Foreskin fibroblast (primary cell): ENCODE measurements at places on chromosomes 12 and 14.

DNA sequence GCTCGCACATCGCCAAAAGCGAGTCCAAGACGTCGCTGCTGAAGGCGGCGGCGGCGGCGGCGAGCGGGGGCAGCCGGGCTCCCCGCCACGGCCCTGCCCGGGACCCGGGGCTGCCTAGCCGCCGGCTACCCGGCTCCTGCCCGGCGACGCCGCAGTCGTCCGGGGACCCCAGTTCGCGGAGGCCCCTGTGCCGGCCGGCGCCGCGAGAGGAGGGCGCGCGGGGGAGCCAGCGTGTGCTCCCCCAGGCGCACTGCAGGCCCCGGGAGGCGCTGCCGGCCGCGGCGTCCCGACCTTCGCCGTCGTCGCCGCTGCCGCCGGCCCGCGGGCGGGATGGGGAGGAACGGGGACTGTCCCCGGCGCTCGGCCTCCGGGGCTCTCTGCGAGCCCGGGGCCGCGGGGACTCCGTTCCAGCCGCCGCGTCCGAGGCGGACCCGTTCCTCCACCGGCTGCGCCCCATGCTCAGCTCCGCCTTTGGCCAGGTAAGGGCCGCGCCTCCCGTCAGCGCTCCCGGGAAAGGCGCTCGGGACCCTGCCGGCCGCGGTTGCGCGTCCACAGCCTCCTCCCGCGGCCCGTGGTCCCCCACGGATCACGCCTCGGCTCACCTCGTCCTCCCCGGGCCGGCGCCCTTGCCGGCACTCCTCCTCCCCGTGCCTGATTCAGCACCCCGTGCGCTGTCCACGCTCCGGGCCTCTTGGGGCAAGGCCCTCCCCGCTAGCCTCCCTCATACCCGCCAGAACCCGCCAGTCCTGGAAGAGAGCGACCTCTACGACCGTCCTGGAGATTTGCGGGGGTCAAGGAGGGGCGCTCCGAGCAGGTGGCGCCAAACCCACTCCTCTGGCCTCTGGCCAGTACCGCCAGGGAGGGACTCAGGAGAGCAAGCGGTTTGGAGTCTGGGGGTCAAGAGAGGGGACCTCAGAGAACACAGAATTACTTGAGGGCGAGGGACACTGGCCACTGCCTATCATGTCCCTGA is 721 bp downstream of the CABP1 start:
- peak; percentile 78 for DNase-seq

DNA sequence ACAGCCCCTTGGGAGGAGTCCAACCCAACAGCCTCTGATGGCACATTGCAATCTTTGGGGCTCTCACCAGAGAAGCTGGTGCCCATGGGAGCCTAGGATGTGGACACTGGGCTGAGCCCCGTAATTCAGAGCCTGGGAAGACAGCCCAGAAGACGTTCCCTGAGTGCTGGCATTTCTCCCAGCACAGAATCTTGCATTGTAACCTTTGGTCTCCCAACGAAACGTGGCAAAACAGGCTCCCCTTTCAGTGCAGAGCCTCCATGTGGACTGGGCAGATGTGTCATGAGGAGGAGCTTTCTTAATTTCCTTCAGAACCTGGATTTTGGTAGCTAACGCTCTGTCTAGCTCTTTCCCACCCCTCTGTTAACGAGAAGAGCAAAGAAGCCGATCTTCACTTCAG is 26.3 kb downstream of the BATF start:
- DNase-seq: peak; percentile 59

DNA sequence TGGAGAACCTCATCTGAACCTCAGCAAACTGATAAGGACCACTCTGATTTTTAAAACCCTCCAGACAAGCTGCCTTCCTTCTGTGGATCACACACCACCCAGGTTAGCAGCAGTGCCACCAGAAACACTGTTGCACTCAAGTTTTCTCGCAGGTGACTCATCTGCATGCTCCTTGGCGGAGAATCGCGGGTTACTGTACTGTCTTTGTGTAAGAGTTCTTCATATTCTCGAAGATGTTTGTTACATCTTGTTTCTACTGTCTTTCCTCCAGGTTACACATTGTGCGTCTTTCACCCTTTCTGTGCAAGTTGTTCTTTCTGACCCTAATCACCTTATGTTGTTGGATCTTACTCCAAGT is 331.2 kb downstream of the CACNA1C start:
- no peak for DNase-seq

GRCh38 chr12:130947028-130947613 is 6.6 kb upstream of the ADGRD1 start:
- DNase-seq: no peak

GRCh38 chr14:89507926-89508460 is 91.0 kb upstream of the FOXN3 start:
- DNase-seq: peak; percentile 51

GRCh38 chr14:104085032-104085888 is at the start of gene ASPG:
TSS of gene ASPG (plus strand) at chr14:104085700. CDS start at chr14:104085771, 71 bp downstream.
- no peak for DNase-seq

GRCh38 chr14:28982228-28982627 is 215.6 kb downstream of the FOXG1 start:
- DNase-seq: no peak

- DNase-seq: no peak
Measured at GRCh38 chr12:109728921-109729320, 15.3 kb downstream of the FAM222A start.

GRCh38 chr12:70540996-70541395 is 96.2 kb downstream of the PTPRB start:
- DNase-seq: no peak

GRCh38 chr12:91155990-91156389 is 26.6 kb downstream of the DCN start:
- DNase-seq: no peak

DNA sequence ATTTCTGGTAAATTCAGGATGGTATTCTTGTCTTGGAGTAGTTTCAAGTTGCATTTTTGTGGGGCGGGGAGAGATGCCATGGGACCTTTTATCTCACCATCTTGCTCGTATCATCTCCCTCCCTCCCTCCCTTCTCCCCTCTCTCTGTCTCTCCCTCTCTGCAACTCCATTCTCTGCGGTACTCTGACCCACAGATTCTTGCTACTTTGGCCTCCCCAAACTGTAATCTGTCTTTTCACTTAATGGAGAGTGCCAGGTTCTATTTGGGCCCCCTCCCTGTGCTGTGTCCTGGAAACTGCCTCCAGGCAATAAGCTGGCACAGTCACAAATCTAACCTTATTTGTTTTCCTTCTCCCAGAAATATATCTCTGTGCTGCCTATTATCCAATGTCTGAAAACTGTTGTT is 175.2 kb downstream of the PAWR start:
- DNase-seq: no peak

- no peak for DNase-seq
Measured at GRCh38 chr14:90828642-90829487, 12.6 kb upstream of the TTC7B start.

DNA sequence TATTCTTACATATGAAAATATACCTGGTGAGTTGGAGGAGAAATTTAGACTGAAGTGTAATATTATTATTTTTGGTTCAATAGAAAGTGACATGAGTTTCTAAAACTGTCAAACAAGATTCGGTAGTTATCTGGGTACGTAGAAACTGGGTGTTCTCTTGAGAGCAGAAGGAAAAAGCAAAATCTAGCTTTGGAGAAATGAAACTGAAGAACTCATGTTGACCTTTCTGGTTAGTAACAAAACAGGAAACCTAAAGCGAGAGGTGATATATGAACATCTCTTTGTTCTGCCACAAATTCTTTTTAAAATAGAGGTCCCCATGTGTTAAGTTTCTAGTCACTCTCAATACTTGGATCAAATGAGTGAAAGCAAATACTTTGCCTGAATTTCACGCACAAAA is 401.7 kb downstream of the TRHDE start:
- DNase-seq: no peak

- no peak for DNase-seq
Measured at GRCh38 chr12:119020406-119021360, 39.3 kb downstream of the SRRM4 start.

DNA sequence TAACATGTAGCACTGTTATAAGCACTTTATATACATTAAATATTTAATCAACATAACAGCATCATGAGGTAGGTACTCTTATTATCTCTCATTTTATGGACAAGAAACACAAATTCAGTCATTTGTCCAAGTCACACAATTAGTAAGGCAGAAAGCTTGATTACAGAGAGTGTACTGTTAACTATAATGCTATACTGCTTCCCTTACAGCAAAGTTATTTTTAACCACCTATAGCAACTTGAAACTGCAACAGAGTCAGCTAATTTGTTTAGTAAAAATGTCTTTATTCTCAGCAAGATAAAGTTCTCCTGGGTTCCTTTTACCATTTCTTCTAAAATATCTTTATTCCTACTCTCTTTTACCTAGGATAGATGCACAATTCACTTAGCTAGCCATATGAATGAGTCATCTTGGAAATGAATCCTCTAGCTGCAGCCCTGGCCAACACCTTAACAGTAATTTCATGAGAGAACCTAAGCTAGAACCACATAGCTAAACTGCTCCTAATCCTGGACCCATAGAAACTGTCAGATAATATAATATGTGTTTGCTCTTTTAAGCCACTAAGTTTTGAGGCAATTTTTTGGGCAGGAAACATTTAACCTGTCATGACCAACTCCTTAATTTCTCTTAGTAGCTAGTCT is 90.2 kb upstream of the HECTD1 start:
- DNase-seq: peak; percentile 10

DNA sequence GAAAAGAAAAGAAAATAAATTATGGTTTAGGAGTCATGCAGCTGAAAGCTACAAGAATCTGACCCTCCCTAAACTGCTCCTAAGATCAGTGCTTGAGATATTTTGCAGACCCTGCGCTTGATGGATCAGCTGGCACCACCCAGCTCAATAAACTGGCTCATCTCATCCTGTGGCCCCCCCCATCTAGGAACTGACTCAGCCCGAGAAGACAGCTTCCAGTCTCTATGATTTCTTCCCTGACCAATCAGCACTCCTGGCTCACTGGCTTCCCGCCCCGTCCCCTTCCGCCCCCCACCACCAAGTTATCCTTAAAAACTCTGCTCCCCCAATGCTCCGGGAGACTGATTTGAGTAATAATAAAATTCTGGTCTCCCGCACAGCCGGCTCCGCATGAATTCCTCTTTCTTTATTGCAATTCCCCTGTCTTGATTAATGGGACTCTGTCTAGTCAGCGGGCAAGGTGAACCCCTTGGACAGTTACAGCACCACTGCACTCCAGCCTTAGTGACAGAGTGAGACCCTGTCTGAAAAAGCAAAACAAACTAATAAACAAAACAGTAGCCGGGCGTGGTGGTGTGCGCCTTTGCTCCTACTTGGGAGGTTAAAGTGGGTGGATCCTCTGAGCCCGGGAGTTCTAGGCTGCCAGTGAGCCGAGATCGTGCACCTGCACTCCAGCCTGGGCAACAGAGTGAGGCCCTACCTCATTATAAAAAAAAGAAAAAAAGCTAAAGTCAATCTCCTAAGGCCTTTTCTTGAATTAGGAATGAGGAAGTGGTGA is 24.5 kb upstream of the SPTLC2 start:
- DNase-seq: peak; percentile 11

- peak; percentile 30 for DNase-seq
Measured at GRCh38 chr12:104827587-104827986, 130.5 kb downstream of the SLC41A2 start.

DNA sequence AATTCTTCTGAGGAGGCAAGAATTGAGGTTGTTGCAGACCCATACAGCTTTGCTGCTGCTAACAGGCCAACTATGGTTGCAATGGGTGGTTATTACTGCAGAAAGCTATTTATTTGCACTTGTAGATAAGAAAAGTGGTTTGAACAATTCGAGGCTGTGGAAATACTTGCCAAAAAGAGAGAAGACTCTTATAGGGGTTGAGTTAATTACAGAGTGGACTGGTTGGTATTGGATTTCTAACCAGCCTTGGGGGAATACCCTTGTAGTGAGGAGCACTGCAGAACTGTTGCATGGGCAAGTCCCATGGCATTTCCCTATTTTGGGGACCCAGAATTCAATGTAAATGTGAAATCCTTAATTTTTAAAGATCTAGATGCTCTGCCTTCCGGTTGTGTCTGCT is 120.5 kb downstream of the KCNMB4 start:
- DNase-seq: no peak

GRCh38 chr12:82730953-82731459 is 44.3 kb downstream of the TMTC2 start:
- DNase-seq: peak; percentile 15

DNA sequence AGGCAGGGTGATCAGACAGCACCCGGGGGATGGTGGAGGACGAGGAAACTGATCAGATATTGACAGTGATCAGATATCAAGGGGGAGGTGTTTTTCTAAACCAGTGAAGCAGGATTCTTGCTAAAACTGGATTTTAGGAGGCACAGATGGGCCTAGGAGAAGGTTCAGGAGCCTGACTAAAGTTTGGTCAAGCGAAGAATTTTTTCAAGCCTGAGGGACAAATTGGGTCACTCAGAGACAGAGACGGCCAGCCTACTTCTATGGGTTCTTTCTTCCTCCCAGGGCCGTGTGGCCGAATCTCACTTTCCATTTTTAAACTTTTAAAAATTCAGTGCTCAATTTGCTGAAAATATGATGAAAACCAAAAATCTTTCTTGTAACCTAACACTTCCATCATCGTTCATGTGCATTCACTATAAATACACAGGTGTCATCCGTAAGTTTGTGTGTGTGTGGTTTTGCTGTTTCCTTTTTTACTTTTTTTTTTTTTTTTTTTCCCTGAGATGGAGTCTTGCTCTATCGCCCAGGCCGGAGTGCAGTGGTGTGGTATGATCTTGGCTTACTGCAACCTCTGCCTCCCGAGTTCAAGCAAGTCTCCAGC is 68.5 kb downstream of the RIN3 start:
- DNase-seq: no peak
